ENCODE measurements at places on chromosomes 2 and 18.

DNA sequence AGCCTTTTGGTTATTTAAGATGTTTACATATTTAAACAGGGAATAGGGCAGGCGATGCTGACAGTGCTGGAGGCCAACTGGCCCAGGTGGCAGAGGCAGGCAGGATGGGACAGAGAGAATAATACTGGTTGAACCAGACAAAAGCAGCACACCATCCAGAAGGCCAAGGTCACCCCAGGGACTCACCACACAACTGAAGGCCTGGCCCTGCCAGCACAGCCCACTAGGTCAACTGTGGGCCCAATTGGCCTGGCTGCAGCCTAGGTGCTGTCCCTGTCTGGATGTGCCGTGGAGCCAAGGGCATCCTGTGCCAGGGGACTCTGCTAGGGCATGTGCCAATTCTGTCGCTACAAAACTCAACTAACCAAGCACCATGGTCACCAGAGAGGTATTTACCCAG, 69.2 kb downstream of the RNF152 start:
- DNase-seq = no peak

DNA sequence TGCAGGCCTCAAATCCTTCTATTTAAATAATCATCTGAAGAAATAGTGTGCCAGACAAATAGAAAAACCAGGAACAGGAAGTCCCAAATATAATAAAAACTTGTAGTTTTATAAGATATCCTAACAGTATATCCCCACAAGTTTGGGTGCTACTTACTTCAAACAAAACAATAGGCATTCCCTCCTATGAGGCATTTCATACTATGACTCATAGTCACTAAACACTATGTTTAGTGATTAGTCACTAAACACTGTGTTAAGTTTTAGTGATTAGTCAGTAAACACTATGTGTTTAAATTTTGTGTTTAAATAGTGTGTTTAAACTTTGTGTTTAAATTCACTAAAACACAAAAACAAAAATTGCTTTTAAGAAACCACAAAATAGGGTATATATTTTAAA, 407.0 kb upstream of the CDH19 start:
- no peak for DNase-seq

GRCh38 chr2:63721082-63721424, 120.6 kb upstream of the UGP2 start:
- no peak for DNase-seq

GRCh38 chr2:121046335-121046734, 238.7 kb downstream of the TFCP2L1 start:
- DNase-seq = no peak

GRCh38 chr2:85887566-85888019, 1.2 kb downstream of the ST3GAL5 start:
- peak; percentile 85 for DNase-seq

- no peak for DNase-seq
Measured at GRCh38 chr18:2987876-2988790, 24.8 kb downstream of the LPIN2 start.

- no peak for DNase-seq
Measured at GRCh38 chr2:88220718-88221117, 50.6 kb downstream of the THNSL2 start.

GRCh38 chr2:65710779-65711295, 278.4 kb upstream of the SPRED2 start:
- DNase-seq = no peak

- DNase-seq = no peak
Measured at GRCh38 chr2:9273486-9274130, 67.0 kb downstream of the ASAP2 start.

GRCh38 chr2:67237288-67237687, 159.8 kb upstream of the ETAA1 start:
- no peak for DNase-seq

DNA sequence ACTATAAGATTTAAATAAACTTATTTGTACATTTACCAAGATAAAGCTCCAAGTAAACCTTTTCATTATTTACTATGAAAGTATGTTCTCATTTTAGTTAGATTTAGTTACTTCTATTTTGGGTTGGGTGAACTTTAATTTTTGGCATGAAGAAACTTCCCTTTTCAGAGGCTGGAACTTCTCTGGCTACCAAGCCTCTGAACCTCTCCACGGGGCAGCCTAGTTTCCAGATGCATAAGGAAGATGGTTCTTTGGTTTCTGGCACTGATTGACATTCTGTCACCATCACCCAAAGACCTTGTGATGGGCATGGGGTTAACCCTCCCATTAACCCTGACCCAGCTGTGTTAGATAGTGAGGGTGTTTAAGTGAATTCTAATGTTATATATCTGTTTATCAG, 17.1 kb downstream of the PSD4 start:
- DNase-seq = no peak

GRCh38 chr2:148022351-148022750, 1.5 kb downstream of the MBD5 start:
- no peak for DNase-seq

DNA sequence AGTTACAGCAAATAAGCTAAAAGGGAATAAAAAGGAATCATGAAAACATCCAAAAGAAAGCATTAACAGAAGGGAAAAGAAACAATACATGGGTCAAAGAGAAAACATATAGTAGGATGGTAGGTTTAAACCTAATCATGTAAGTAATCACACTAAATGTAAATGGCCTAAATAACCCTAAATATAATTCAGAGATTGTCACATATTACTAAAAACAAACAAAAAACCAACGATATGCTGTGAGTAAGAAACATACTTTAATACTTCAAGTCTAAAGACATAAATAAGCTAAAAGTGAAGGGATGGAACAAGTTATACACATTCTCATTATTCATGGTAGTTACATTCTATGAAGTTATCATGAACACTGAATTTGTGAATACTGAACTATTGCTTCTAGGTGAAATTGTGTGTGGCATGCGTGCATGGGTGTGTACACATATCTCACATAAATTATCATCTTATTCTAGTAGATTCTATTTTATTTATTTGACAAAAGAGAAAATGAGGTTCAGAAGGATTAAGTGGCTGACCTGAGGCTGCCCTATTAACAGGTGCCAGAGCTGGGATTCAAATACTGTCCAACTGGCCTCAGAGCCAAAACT, 170.9 kb downstream of the SEPTIN10 start:
- no peak for DNase-seq

GRCh38 chr2:144042751-144043150, 477.2 kb downstream of the ZEB2 start:
- no peak for DNase-seq

DNA sequence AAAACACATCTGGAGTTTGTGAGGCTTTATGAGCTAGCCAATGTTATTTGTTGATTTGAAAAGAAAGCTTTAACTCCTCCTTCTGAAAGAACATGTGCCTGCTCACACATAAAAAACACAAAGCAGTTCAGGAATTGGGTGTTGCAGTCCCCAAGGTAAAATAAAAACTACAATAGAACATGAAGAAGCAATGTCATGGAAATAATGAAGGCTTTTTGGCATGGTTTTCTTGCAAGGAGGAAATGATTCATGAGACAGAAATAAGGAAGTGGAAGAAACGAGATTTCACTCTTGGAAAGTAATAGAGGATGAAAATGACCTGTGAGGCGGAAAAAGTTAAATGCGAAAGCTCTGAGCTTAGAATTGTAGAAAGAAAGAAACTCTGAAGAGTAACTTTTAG, 81.1 kb downstream of the TRIB2 start:
- no peak for DNase-seq

- DNase-seq = peak; percentile 72
Measured at GRCh38 chr2:15159751-15160177, 401.4 kb downstream of the NBAS start.

- no peak for DNase-seq
Measured at GRCh38 chr2:157845081-157845480, 31.0 kb downstream of the ACVR1 start.

DNA sequence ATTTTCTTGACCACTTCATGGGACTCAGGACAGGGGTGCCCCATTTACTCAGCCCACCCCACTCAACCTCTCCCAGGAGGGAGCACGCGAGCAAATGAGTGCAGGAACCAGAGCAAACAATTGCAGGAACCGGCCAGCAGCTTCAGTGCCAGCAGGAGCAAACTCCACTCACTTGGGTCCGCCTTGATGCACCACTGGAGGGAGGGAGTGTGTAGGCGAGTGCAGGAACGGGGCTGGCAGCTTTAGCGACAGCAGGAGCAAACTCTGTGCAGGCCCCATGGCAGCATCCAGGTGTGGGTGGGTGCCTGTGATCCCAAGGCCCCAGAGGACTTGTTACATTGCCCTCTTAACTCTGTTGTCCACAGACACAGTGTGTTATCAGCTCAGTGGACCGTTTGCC, 1667.3 kb upstream of the CELF4 start:
- no peak for DNase-seq

DNA sequence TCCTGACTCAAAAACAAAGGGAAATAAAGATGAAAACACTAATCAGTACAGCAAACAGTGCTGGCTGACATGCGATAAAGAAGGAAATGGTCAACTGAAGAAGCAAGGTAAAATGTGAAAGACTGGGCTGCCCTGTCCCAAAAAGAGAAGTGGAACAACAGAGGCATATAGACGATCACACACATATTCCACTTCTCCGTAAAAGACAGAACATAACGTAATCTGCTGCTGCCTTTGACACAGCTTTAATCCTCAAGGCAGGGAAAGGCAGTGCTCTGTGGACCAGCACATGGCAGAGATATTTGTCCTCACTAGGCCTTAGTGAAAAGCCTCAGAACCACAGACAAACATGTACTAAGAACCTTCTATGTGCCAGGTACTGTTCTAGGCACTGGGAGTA, 24.3 kb upstream of the REL start:
- no peak for DNase-seq

- DNase-seq = peak; percentile 7
Measured at GRCh38 chr2:234795272-234795920, 156.4 kb upstream of the SH3BP4 start.

- DNase-seq = no peak
Measured at GRCh38 chr18:45652303-45653080, 37.2 kb downstream of the SLC14A2 start.
